ENCODE measurements at places on chromosomes 12 and 14. TPM values are rescaled to one million over a fixed set of nuclear protein-coding genes. Genes with fewer than 3 reads are reported as not detected.

GRCh38 chr14:88490168-88490567 is 64.6 kb downstream of the PTPN21 start:
- no peak overlapping the region for H3K4me3 ChIP-seq
- H3K27me3 ChIP-seq = peaks cover 1% of the 10 kb centered on the region
- no peak for DNase-seq
- H3K36me3 ChIP-seq = peaks cover 15% of the 10 kb centered on the region
- no peak overlapping the region for H3K27ac ChIP-seq

- no peak overlapping the region for H3K4me3 ChIP-seq
- H3K27me3 ChIP-seq = no peaks in the 10 kb centered on the region
- no peak overlapping the region for H3K27ac ChIP-seq
Observed at GRCh38 chr12:89041078-89041477, 311.2 kb downstream of the DUSP6 start.

GRCh38 chr14:55386037-55386808 is 25.4 kb downstream of the ATG14 start:
- no peaks in the 10 kb centered on the region for H3K27me3 ChIP-seq
- peaks cover 21% of the 10 kb centered on the region for H3K36me3 ChIP-seq
- no peak for DNase-seq
- no peak overlapping the region for H3K4me3 ChIP-seq
- no peak overlapping the region for H3K27ac ChIP-seq
- H3K4me1 ChIP-seq = no peaks in the 10 kb centered on the region

DNA sequence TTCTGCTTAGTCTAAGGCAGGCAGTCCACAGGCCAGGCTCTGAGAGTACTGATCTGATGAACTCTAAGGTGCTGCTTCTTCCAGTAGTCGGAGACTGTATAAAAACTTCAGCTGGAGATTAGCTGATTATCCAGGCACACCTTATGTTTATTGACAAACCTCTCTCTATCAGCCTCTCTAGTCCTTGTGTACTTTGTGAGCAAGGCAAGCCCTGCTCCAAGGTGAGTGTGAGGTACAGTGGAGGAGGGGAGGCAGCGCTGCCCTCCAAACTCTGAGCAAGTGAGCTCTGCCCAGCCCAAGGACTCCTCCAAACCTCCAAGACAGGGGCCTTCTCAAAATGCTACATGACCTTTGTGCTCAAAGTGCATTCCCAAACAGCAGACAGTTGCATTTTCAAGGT is 95.9 kb upstream of the CDKN3 start:
- H3K4me3 ChIP-seq = no peak overlapping the region
- DNase-seq = no peak
- H3K4me1 ChIP-seq = no peaks in the 10 kb centered on the region
- no peaks in the 10 kb centered on the region for H3K27me3 ChIP-seq

DNA sequence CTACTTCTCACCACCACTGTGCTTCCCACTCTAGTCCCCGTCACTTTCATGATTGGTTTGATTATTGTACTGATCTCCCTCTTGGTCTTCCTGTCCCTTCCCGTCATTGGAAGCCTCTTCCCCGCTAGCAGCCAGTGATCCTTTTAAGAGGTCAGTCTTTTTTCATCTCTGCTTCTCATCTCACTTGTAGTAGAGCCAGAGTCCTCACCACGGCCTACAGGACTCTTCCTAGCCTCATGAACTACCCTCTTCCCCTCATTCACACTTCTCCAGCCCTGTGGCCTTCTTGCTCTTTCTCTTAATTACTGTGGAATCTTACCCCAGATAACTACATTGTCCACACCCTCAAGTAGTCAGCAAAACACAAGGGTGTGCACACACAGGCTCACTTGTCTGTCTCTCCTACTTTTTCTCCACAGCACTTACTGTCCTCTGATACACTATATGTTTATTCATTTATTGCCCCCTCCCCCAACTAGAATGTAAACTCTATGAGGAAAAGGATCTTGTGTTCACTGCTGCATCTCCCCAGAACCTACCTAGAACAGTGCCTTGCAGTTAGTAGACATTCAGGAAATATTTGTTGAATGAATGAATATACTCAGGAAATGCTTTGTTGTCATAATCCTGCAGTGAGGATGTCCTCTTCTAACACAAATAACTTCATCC is 66.3 kb downstream of the CKB start:
- peak overlapping the region; percentile 38 for H3K27ac ChIP-seq
- H3K4me3 ChIP-seq = peak overlapping the region; percentile 9
- DNase-seq = no peak

GRCh38 chr12:84767079-84767478 is 145.5 kb downstream of the SLC6A15 start:
- H3K36me3 ChIP-seq = no peaks in the 10 kb centered on the region
- no peak for DNase-seq
- no peak overlapping the region for H3K4me3 ChIP-seq

- H3K4me3 ChIP-seq = no peak overlapping the region
- H3K27ac ChIP-seq = no peak overlapping the region
- H3K27me3 ChIP-seq = peaks cover 1% of the 10 kb centered on the region
- H3K4me1 ChIP-seq = no peaks in the 10 kb centered on the region
- H3K36me3 ChIP-seq = peaks cover 8% of the 10 kb centered on the region
- no peak for DNase-seq
Observed at GRCh38 chr12:92605621-92606170, 97.1 kb upstream of the PLEKHG7 start.

DNA sequence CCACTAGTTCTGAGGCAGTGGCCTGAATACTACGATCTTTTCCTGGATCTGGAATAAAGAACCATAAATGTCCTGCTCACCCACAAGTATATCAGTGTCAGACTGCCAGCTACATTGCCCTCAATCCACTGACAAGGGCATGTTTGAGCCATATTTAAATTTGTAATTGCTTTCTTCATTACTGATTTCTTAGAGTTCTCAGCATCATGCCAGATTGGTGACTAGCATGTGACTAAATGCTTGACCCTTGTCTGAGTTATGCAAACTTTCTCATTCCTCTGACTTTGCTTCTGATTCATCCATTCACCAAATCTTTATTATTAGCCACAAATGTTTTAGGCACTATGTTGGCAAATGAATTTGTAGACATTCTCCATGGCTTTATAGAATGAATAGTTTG is 143.6 kb upstream of the SLC16A7 start:
- no peak overlapping the region for H3K27ac ChIP-seq
- no peaks in the 10 kb centered on the region for H3K27me3 ChIP-seq
- DNase-seq = no peak
- no peak overlapping the region for H3K4me3 ChIP-seq
- H3K4me1 ChIP-seq = no peaks in the 10 kb centered on the region

DNA sequence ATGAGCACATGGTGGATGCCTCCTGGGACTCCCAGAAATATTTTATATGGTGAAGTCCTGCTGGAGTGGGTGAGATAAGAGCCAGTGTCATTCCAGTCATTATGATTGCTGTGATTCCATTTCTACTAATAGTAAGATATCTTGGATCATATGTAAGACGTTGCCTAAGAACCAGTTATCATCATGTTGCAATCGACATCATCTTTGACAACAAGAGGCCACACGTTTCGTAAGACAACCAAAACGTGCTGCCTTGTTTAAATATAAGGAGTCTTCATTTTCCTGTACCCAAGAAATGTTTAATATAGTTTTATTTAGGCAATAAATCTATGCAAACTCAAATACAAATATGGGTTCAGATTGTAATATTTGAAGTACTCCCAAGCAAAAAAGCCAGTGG is 58.4 kb downstream of the SPTSSA start:
- no peaks in the 10 kb centered on the region for H3K4me1 ChIP-seq
- DNase-seq = no peak
- H3K27me3 ChIP-seq = no peaks in the 10 kb centered on the region
- H3K36me3 ChIP-seq = no peaks in the 10 kb centered on the region
- H3K4me3 ChIP-seq = no peak overlapping the region

- H3K27me3 ChIP-seq = no peaks in the 10 kb centered on the region
- no peak overlapping the region for H3K4me3 ChIP-seq
- DNase-seq = no peak
Observed at GRCh38 chr12:99772274-99772673, 124.7 kb downstream of the GARIN6 start.

DNA sequence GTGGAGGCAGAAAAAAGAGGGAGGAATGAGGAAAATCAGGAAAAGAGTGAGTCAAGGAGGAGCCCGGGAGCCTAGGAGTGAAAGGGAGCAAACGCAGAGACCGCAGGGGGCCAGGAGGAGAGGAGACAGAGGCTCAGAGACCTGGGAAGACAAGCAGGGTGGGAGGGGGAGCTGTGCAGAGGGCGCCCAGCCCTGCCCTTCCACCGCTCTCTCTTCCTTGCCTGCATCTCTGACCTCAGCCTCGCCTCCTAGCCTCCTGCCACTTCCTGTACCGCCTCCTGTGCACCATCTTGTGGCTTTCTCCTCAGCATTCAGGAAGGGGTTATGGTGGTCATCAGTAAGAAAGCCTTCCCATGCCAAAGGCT is 1.3 kb downstream of the CLSTN3 start:
- peaks cover 18% of the 10 kb centered on the region for H3K27me3 ChIP-seq
- peak overlapping the region; percentile 85 for H3K27ac ChIP-seq
- peak overlapping the region; percentile 97 for H3K4me3 ChIP-seq
- peaks cover 38% of the 10 kb centered on the region for H3K4me1 ChIP-seq
- peaks cover 37% of the 10 kb centered on the region for H3K36me3 ChIP-seq
- peak; percentile 18 for DNase-seq

GRCh38 chr12:70176290-70176689 is 66.9 kb upstream of the CNOT2 start:
- no peak overlapping the region for H3K27ac ChIP-seq
- H3K4me3 ChIP-seq = no peak overlapping the region
- no peaks in the 10 kb centered on the region for H3K27me3 ChIP-seq
- no peaks in the 10 kb centered on the region for H3K36me3 ChIP-seq

DNA sequence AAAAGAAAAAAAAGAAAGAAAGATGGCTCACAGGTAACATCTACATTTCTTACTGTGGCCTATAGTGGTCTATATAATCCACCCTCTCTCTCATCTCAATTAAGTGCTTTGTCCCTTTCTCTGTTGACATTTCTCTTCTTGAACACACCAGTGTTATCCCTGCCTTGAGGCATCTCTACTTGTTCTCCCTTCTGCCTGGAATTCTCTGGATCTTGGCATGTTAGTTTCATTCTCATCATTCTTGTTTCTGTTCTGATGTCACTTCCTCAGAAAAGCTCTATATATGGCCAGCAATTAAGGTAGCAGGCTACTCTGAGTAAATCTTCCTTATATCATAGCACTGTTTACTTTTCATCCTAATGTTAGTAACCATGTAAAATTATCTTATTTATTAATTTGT is 155.7 kb upstream of the PDZRN4 start:
- H3K4me3 ChIP-seq = no peak overlapping the region
- DNase-seq = no peak
- no peak overlapping the region for H3K27ac ChIP-seq
- H3K4me1 ChIP-seq = no peaks in the 10 kb centered on the region
- H3K27me3 ChIP-seq = no peaks in the 10 kb centered on the region
- H3K36me3 ChIP-seq = no peaks in the 10 kb centered on the region

GRCh38 chr12:11228296-11228879 is 41.1 kb downstream of the PRB3 start:
- H3K4me1 ChIP-seq = no peaks in the 10 kb centered on the region
- DNase-seq = peak; percentile 72
- H3K27me3 ChIP-seq = no peaks in the 10 kb centered on the region
- H3K27ac ChIP-seq = no peak overlapping the region

- H3K36me3 ChIP-seq = peaks cover 21% of the 10 kb centered on the region
- peaks cover 5% of the 10 kb centered on the region for H3K4me1 ChIP-seq
- H3K27ac ChIP-seq = no peak overlapping the region
- DNase-seq = peak; percentile 61
- no peak overlapping the region for H3K4me3 ChIP-seq
Observed at GRCh38 chr12:124399622-124400021, 104.7 kb downstream of the RFLNA start.

DNA sequence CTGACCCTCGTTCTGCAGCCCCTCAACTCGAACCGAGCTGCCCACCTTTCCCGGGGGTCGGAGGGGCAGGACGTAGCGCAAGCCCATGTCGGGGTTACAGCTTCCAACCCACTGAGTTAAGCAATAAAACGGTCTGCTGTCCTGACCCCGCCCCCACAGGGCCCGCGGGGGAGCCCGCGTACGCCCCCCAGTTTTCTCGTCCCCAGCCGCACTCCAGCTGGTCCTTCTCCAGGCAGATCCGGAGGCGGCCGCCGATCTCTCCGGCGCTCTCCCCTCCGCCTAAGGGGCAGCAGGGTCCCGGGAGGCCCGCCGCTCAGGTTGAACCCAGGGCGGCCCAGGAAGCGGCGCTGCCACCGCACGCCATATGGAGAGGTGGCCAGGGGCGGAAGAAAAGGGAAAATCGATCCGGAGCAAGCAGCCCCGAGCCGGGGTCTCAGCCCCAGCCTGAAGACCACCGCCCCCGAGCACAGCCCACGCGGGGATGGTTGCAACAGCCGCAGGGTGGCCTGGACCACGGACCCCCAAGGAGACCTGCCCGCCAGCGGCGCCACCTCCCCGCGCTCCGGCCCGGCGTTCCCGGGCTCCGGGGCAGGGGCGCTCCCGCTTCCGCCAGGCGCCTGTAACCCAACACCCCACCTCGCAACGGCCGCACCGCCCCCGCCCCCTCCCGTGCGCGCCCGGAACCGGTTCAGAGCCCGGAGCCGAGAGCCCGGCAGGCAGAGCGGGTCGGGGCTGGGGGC is 760 bp downstream of the ACTN1 start:
- H3K27ac ChIP-seq = peak overlapping the region; percentile 94
- peak; percentile 71 for DNase-seq
- H3K36me3 ChIP-seq = peaks cover 12% of the 10 kb centered on the region
- peak overlapping the region; percentile 93 for H3K4me3 ChIP-seq
- peaks cover 38% of the 10 kb centered on the region for H3K4me1 ChIP-seq
- peaks cover 26% of the 10 kb centered on the region for H3K27me3 ChIP-seq

GRCh38 chr14:93231129-93231979 is 24.3 kb downstream of the UBR7 start:
- peaks cover 16% of the 10 kb centered on the region for H3K36me3 ChIP-seq
- H3K4me3 ChIP-seq = no peak overlapping the region
- no peak for DNase-seq
- H3K27me3 ChIP-seq = peaks cover 4% of the 10 kb centered on the region

- no peaks in the 10 kb centered on the region for H3K36me3 ChIP-seq
- H3K4me1 ChIP-seq = peaks cover 10% of the 10 kb centered on the region
- no peak overlapping the region for H3K4me3 ChIP-seq
- H3K27me3 ChIP-seq = no peaks in the 10 kb centered on the region
Observed at GRCh38 chr12:76449583-76449982, 101.4 kb upstream of the BBS10 start.

NPFF gene
- total RNA-seq = not detected

FLVCR2 gene
- 50.6 TPM for total RNA-seq

OLR1 gene
- not detected for total RNA-seq

CCDC92 gene
- total RNA-seq = 25.0 TPM

TEX52 gene
- total RNA-seq = not detected

HOXC4 gene
- not detected for total RNA-seq

EPYC gene
- total RNA-seq = not detected

SLC17A8 gene
- not detected for total RNA-seq

IKZF4 gene
- total RNA-seq = 3.0 TPM

TMPRSS12 gene
- not detected for total RNA-seq

BAZ2A gene
- 165 TPM for total RNA-seq
